ENCODE measurements at places on chromosomes 2 and 18.
A peak's percentile ranks its signal among the peaks of the same experiment; 100 is the strongest.

DNA sequence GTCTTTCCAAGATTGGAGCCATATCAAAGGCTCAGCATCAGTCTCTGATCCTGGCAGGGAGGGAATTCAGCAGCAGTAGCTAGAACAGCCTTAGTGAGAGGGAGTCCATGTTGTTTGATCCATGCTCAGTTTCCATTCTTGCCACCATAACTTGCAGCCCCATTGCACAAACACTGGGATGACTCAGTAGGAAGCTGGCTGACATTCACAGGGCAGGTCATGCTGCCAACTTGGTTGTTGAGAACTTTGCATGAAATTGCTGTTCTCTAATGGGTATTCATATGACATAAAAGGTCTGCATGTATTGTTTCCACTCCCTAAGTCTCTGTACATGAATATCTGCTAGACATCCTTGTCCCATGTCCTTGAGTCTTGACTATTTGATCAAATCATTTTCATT lies 29.9 kb upstream of the STAT4 start:
- no peak for DNase-seq

GRCh38 chr2:41937921-41938708 lies 109.7 kb upstream of the PKDCC start:
- DNase-seq = no peak

DNA sequence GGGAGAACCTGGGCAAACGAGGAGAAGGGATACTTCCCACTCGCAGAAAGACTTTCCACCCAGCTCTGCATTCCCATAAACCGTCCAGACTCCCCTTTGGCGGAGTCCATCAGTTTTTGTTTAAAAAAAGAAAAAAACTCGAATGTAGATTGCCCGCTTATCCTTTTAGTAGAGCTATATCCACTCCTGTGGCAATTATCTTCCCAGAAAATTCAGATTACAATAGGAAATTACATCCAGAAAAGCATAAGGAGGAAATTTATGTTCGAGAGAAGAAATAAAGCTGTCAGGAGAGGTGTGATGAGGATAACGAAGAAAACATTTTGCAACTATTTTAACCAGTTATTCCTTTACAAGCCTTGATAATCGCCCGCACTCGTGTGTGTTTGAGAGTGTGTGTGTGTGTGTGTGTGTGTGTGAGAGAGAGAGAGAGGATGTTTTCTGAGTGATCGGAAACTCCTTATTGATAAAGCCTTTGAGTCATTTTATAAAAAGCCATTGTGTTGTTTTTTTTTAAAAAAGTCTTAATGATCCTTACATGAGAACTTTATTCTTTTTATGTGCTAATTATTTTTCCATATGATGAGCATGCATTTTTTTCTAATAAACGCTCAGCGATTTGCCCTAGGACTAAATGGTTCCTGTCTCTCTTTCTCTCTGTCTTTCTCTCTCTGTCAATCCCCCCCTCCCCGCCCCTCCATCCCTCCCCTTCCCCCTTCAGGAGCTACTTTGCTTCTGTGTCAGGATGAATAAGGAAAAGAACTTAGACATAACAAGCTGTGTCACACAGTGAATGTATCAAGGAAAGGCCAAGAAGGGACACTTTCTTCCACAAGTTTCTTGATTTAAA lies 1.1 kb upstream of the PPP3R1 start:
- no peak for DNase-seq

GRCh38 chr2:53111004-53111403 lies 656.6 kb upstream of the CHAC2 start:
- DNase-seq = no peak

DNA sequence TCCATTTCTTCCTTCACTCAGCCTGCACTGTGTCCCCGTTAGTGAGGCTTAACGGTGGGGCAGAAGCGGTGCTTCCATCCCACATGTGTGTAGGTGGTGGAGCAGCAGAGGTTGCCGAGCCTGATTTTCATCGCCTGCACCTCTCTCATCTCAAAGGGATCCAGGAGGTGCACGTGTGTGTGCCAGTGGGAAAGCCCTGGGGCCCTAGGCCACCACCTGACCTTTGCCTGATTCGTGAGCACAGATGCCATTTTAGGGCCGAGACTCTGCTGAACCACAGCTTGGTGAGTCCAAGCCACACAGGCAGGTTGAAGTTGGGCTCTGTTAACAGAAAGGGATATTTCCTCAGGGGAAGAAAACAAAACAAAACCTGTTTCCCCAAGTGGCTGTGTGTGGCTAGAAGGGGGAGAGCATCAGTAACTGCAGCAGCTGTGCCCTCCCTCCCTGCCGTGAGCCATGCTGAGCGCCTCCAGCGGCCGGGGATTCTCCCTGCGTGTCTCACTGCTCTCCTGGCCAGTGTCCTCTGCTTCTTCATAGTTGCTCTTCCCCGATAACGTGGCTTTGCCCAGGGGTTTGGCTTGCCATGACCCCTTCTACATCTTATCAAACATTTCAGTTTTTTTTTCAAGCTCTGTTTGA lies 81.5 kb downstream of the MAPRE2 start:
- peak; percentile 62 for DNase-seq

- no peak for DNase-seq
Measured at GRCh38 chr2:11904029-11904428, 157.6 kb downstream of the LPIN1 start.

- peak; percentile 34 for DNase-seq
Measured at GRCh38 chr2:96267159-96267971, 1.3 kb downstream of the CIAO1 start.

GRCh38 chr2:22450831-22451230 lies 934.1 kb upstream of the KLHL29 start:
- DNase-seq = no peak

DNA sequence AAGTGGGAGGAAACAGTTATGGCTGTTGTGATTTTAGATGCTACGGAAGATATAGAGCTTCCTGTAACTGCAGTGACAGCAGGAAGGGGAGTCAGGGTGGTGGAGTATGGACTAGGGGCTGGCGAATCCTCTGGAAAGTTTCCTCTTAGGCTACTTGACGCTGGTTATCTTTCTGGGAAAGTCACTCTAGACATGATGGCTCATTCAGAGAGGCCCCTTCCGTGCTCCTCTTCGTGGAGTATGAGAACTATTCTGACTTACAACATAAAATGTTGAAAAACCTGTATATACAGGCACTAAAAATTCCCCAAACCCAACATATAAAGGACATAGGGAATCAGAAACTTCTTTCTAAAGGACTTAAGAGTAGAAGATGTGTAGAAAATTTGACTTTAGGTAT lies 78.8 kb downstream of the C18orf54 start:
- no peak for DNase-seq

DNA sequence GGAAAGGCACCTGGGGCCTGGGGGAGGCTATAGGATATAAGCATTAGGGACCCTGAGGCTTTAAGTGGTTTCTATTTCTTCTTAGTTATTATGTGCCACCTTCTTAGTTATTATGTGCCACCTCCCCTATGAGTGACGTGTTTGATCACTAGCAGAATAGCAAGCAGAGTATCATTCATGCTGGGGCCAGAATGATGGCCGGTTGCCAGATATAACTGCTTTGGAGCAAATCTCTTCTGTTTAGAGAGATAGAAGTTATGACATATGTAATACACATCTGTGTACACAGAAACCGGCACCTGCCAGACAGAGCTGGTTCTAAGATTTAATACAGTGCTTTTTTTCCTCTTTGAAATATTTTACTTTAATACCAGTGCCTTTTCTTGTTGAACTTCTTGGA lies 29.4 kb downstream of the LIPG start:
- DNase-seq = no peak

GRCh38 chr2:99602476-99602875 lies 112.7 kb upstream of the REV1 start:
- DNase-seq = no peak

GRCh38 chr2:157492189-157492773 lies 48.4 kb upstream of the CYTIP start:
- DNase-seq = peak; percentile 67

DNA sequence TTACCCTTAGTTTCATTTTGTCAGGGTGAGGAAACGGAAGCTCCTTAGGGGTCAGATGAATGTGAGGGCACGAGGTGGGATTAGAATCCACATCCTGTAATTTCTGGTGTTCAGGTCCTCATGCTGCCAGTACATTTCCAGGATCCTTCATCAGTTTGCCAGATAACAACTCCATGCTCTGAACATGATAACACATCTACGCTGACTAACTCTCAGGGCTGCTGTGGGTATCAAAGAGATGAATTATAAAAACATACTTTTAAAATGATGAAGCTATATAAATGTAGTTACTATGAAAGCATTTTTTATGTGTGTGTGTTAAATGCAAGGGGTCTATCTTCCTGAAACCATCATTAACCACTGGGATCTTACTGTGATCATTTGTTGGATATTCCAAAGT lies 325.9 kb downstream of the SLC8A1 start:
- DNase-seq = no peak

- DNase-seq = no peak
Measured at GRCh38 chr2:190927301-190927700, 46.7 kb downstream of the GLS start.

GRCh38 chr2:10449486-10449831 lies 1.3 kb upstream of the ODC1 start:
- DNase-seq = no peak

GRCh38 chr18:58800582-58800981 lies 64.1 kb upstream of the ZNF532 start:
- no peak for DNase-seq

DNA sequence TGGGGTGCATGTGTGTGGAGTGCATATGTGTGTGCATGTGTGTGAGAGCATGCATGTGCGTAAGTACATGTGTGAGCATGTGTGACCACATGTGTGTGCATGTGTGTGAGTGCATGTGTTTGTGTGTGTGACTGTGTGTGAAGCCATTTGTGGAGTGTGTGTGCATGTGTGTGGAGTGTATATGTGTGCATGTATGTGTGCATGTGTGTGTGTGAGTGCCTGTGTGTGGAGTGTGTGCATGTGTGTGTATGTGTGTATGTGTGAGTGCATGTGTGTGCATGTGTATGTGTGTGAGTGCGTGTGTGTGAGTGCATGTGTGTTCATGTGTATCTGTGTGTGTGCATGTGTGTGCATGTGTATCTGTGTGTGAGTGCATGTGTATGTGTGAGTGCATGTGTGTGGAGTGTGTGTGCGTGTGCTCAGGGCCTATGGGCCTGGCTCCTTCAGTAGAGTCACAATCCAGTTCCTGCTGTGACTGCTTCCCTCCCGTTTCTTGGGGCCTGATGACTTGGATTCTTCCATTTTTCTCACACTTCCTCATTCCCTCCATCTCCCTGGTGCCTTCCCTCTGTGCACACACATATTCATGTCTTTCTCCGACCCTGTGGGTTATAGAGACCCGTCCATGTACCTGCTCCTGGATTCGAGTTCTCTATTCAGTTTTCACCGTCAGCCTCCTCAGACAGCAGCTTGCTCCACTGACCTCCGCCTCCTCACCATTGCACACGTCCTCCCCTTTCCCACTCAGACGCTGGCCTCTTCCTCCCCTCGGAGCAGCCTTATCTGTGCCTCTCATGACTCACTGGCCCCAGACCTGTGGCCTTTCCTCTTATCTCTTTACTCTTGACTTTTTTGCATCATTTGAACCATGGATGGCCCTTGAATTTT lies 25.2 kb downstream of the TOGARAM2 start:
- DNase-seq = no peak

- no peak for DNase-seq
Measured at GRCh38 chr2:216049452-216049851, 32.2 kb downstream of the PECR start.

GRCh38 chr2:200040831-200041230 lies 85.4 kb downstream of the MAIP1 start:
- DNase-seq = no peak

DNA sequence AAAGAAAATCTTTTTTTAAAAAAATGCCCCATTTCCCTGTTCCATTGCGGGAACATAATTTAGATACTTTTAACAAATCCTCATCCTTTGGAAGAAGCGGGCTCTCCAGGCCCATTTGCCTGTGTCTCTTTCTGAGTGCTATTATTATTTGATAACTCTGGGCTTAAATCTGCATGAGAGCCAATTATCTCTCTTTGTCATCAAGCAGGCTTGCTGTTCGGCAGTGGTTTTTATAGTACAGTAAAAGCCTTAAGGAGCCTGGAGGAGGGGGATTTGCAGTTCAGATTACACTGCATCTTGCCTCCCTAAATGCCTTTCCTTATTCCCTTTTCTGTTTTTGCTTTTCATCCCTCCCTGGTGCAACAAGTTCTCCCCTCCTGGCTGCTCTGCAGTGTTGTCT lies 50.6 kb downstream of the CELF4 start:
- DNase-seq = no peak

GRCh38 chr2:18834341-18834740 lies 245.0 kb upstream of the NT5C1B start:
- DNase-seq = no peak

DNA sequence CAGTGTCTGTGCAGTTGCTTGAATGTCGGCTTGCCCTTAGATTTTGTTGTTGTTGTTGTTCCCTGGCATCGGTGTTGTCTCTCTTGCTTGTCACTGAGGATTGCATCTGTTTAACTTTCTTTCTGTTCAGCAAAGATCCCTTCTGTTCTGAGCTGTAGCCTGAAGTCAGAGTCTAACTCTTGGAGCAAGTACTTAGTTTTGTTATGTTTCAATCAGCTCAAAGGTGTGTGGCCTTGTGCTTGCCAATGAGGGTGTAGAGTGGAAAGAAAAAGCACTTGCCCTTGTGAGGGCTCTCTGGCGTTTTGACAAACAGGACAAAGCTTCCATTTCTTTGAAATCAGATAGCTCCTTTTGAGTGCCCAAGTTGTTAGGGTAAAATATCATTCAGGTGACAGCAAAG lies 757.1 kb upstream of the CDH7 start:
- DNase-seq = no peak

DNA sequence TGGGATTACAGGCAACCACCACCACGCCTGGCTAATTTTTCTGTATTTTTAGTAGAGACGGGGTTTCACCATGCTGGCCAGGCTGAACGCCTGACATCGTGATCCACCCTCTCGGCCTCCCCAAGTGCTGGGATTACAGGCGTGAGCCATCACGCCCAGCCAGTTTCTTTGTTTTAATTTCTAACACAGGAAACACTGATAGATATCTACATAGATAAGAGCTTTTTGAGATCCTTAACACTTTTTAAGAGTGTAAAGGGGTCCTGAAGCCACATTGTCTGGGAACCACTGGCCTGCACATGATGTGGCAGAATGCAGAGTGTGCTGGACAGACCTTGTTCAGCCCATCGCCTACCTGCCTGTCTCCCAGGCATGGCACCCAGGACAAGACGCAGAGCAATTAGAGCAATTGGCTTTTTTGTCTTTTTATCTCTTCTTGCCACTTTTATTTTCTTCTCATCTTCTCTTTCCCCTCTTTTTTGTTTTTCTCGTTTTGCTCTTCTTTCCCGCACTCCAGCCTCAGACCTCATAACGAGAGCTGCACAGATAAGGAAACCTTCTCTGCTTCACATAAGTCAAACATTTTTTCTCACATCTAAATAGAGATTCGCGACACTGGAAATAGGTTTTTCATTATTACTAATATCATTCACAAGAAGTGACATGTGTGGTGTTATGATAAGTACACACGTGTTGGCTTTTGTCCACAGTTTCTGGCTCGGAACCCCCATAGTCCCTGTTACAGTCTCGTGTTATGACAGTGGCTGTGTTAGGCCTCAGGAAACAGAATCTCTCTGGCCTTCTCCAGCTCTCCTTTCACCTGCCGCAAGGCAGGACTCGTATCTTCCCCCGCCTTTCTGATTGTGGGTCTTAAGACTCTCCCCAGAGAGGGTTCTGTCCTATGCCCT lies 25.2 kb upstream of the GPR55 start:
- no peak for DNase-seq

All from endothelial cell (in vitro differentiated cells).